ENCODE measurements at places on chromosomes 3 and 15.

DNA sequence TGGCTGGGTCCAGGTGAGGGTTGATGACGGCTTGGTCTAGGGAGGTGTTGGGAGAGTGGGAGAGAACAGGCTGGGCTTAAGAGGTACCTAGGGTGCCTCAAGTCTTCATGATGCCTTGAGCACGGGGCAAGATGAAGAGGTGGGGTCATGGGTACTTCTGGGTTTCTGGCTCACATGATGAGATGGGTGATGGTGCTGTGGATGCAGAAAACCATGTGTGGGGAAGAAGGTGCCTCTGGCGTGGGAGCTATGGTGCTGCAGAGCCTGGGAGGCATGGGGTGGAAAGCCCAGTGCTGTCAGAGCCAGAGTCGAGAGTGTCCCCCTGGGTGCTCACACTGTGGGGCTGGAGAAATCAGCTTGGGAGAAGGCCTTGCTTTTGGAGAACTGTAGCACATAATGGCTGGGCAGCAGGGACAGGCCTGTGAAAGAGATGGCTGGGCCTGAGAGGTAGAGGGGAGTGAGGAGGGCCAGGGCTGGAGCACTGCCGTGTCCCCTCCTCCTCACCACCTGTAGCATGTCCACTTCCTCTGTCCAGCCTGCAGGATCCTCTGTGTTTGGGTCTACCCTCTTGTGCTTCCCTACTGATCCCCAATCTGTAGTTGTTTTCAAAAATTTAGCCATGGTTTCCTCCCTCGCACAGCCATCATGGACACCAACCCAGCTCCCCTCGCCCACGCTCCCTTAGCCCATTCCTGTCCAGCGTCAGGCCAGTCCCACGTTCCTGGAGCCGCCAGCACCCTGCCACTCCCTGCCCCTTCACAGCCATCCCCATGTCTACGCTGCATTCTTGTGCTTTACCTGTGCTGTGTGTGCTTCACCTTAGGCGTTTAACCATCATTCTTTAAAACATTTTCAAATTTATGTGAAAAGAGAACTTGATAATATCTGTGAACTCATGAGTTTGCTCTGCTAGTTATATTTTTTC lies 132.0 kb downstream of the EEFSEC start:
- no peak for DNase-seq

DNA sequence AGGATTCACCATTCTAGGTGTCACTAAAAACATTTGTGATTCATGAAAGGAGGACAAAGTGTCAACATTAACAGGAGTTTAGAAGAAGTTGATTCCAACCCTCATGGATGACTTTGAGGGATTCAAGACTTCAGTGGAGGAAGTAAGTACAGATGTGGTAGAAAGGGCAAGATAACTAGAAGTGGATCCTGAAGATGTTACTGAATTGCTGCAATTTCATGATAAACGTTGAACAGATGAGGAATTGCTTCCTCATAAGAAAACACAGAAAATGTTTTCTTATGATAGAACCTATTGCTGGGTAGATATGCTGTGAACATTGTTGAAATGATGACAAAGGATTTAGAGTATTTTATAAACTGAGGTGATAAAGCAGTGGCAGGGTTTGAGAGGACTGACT lies 23.5 kb upstream of the ATP2C1 start:
- no peak for DNase-seq

DNA sequence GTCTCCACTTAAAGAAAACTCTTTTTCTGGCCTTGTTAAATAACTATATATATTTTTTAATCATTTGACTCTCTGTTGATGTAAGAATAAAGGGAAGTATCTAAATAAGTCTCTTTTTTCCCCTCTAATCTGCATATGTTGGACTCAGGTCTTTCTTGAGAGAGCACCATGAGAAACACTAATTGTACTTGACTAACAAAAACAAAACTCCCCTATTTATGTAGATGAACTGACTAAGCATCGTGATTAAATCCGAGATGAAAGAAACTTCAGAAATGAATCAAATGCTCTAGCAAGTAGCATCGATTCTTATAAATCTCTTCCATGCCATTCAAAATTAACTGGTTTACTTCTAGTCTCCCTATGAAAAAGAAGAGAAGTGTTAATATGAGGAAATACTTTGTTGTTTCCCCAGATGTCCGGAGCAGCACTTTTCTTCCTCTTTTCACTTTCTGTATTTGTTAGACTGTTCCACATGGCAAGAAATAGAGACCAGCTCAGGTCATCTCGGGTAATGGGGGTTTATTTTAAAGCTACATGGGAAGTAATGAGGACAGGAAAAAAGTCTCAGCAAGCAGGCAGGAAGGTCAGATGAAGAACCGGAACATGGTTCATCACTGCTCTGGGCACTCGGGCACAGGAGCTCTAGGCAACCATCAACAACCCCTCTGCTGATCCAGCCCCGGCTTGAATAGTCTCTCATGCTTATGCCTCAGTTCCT lies 288.3 kb downstream of the CNTN6 start:
- no peak for DNase-seq

- no peak for DNase-seq
These were observed 43.8 kb upstream of the FBXL22 start for GRCh38 chr15:63553388-63553791.

- peak; percentile 46 for DNase-seq
These were observed 12.1 kb upstream of the CX3CR1 start for GRCh38 chr3:39291903-39292329.

DNA sequence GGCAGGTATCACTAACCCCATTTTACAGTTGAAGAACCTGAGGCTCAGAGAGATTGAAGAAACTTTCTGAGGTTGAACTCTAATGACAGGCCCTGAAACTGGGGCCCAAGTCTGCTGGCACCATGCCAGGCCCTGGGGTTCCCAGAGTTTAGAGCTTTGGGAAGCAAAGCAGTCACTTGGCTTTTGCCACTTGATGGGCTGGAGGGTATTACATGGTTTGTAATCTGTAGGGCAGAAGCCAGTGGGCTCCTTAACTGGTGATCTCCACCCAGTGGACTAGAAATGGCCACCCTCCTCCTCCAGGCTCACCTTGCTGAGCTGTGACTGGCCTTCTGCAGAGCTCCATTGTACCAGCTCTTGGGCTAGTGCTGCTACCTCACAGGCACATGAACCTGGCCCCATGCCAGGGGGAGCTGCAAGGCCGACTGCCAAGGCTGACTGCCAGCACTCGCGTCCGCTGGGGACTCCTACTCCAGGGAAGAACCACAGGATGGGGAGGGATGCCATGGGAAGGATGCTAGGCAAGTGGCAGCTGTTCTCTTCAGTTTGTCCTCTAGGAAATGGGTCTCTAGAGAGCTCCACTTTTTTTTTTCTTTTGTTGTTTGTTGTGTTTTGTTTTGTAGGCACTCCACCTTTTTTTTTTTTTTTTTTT lies 104.8 kb downstream of the ETFA start:
- DNase-seq: no peak

DNA sequence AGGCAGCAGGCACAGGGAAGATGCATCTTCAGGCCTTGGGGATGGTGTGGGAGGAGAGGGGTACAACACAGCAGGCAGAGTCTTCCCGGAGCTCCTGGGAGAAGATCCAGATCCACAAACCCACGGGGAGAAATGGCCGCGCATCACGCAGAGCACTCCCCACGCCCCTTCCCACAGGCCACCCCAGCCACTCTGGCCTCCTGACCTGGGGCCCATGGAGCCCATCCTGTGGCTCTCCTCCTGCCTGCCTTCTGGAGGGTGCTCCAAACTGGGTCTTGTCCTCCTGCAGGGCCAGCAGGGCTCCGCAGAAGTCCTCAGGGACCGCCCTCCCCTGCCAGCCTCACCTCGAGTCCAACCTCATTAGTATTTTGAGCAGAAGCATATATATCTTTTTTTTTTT lies 17.9 kb downstream of the CORO2B start:
- no peak for DNase-seq

GRCh38 chr3:107829185-107829584 lies 261.6 kb downstream of the CD47 start:
- no peak for DNase-seq

- no peak for DNase-seq
These were observed 51.3 kb upstream of the MTMR10 start for GRCh38 chr15:31042751-31043150.

DNA sequence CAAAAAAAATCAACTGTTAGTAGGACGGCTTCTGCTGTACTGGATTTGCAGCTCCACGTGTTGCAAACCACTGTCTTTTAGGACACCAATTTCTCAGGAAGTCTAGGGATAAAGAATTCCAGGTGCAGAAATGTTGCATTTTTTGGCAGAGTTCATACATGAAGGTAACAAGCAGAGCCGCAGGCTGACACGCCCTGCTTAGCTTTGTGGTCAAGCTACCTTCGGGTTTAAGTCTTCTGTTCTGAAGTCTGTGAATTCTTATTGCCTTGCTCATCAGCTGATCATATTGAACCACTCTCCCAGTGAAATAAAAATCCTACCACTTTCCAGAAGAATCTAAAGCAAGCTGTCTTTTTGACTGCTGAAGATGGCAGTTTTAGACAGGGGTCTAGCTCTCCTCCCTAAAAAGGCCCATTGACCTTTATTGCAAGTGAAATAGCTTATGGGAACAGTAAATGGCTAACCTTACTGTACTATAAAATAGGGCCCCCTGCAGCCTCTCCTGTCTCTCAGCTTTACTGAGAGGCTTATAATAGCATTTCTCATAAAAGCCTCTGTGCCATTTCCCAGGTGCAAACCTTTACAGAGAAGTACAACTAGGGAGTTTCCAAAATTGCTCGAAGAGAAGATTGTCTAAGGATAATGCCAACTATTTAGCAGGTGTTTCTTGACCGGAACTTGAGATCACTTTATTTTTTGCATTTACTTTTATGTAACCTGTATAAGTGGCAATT lies 262.2 kb upstream of the IL12A start:
- DNase-seq: no peak

DNA sequence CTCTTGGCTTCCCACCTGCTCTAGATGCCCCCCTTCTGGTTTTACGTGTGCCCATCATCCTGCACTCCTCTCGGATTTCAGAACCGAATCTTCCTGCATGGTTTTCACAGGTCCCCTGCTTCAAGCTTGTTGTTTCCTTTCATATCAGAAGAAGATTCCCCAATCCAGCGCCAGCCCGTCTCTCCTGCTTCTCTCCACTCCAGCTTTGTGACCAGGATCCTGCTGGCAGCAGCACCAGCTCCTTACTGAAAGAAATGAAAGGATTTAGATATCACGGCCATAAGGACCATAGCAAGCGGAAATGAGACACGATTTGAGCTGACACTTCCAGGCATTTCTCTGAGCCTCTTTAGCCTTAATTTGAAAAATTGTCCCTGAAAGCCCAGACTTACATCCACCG lies 180.3 kb upstream of the UBE3A start:
- DNase-seq: no peak

GRCh38 chr15:67150023-67150860 lies 84.8 kb downstream of the SMAD3 start:
- no peak for DNase-seq

- no peak for DNase-seq
These were observed 6.2 kb downstream of the CLDN11 start for GRCh38 chr3:170424879-170425278.

DNA sequence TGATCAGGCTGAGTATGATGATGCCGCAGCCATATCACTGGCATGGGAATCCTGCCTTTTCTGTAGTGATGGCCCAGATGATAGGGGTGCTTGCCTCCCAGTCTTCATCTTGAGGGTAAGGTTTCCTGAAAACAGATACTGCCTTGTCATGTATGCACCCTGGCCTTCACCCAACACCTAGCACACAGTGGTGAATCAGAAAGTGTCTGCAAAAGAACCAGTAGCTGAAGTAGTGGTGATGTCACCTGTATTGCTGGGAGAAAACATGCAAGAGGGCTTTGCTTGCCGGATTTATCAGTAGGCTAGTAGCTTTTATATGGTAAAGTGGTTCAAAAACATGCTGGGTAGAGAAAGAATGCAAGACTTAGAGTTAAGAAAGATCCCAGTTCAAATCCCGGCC lies 419.8 kb upstream of the WNT5A start:
- no peak for DNase-seq

GRCh38 chr3:156174229-156174847 lies 54.0 kb downstream of the KCNAB1 start:
- DNase-seq: no peak

DNA sequence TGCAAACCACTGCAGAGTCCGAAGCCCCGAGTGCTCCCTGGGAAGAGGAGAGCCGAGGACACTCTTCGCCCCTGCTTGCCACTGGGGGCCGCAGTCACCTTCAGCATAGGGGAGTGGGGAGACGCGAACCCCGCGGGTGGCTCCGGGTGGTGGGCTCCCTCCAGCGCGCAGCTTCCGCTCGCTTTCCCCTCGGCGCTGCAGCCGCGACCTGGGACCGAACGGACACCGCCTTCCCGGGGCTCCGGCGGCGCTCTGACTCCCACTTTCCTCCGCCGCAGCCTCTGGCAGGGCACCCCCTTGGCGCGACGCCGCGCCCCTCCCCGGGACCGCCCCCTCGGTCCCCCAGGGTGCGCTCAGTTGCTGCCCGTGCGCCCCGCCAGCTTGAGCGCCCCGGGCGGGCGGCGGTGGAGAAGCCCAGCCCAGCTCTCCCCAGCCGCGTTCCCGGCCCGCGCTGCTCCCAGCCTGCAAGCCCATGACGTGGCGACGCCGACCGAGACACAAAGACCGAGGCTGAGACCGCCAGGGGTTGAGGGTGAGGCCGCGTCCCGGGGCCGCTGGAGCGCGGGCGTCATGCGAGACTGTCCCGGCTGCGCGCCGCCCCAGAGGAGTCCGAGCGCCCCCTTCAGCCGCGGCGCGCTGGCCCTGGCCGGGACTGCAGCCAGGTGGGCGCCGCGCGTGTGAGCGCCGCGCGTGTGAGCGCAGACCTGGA lies at the start of gene MINAR1:
Gene MINAR1 (plus strand): TSS at position 701 of the 709 bp plus-strand sequence. CDS start 23,812 bp downstream, outside the sequence.
- no peak for DNase-seq

DNA sequence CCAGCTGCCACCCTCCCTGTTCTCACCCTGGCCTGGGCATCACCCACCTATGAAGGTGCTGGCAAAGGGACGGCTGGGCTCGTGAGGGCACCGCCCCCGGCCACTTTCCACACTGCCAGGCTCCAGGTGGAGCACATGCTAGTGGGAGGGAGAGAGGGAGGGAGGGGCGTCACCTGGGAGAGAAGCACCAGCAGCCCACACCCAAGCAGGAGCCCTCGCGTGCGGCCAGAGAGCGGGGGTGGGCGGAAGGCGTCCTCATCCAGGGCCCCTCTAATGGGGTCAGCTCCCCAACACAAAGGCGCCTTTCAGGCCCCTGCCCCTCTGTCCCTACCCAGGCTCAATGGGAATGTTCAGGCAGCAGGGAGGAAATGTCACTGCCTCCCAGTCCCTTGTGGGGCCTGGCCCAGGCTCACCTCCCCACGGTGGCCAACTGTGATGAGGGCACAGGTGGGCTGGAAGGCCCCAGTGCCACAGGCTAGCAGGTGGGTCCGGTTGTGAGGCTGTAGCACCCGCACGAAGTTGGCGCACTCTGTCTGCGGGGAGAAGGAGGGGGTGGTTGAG lies 3.1 kb downstream of the SEMA3G start:
- no peak for DNase-seq

Measured in activated T-helper 1 cell treated with anti-CD3 and anti-CD28 coated beads, Interleukin-2, amount 50 U/mL, for 16 hours (primary cell).